Neural crest cell (in vitro differentiated cells): ENCODE measurements at places on chromosomes 3 and 15. TPM values are rescaled to one million over a fixed set of nuclear protein-coding genes. Genes with fewer than 3 reads are reported as not detected.

Gene HCLS1
- total RNA-seq, result 0.45 and 0.54 TPM in 2 replicates

- H3K36me3 ChIP-seq, result peaks cover 17% of the 10 kb centered on the region
- H3K27ac ChIP-seq, result peak within 1 kb of the TSS; percentile 64
These were observed at the start of gene PPIB for GRCh38 chr15:64162869-64163658. Gene PPIB, minus strand, starts transcription at chr15:64163022. Its CDS starts 36 bp downstream, at chr15:64162986.

GRCh38 chr3:48039487-48040190 lies 23.4 kb upstream of the MAP4 start:
- DNase-seq, result no peak
- peaks cover 42% of the 10 kb centered on the region for H3K4me1 ChIP-seq
- H3K36me3 ChIP-seq, result no peaks in the 10 kb centered on the region
- H3K4me3 ChIP-seq, result peak overlapping the region; percentile 79
- H3K27me3 ChIP-seq, result no peaks in the 10 kb centered on the region

GRCh38 chr3:50459785-50460184 lies 43.6 kb downstream of the CACNA2D2 start:
- no peak overlapping the region for H3K27ac ChIP-seq
- H3K4me3 ChIP-seq, result no peak overlapping the region
- H3K36me3 ChIP-seq, result no peaks in the 10 kb centered on the region
- no peaks in the 10 kb centered on the region for H3K27me3 ChIP-seq

GRCh38 chr3:159380891-159381290 lies 579.0 kb downstream of the MFSD1 start:
- DNase-seq, result no peak
- no peaks in the 10 kb centered on the region for H3K36me3 ChIP-seq
- H3K27ac ChIP-seq, result no peak overlapping the region
- no peak overlapping the region for H3K4me3 ChIP-seq

- peaks cover 5% of the 10 kb centered on the region for H3K4me1 ChIP-seq
- no peak overlapping the region for H3K4me3 ChIP-seq
- peaks cover 96% of the 10 kb centered on the region for H3K27me3 ChIP-seq
- no peak for DNase-seq
These were observed 1.5 kb downstream of the CCK start for GRCh38 chr3:42264399-42265058.

- no peak overlapping the region for H3K27ac ChIP-seq
- DNase-seq, result peak; percentile 25
- H3K4me1 ChIP-seq, result peaks cover 8% of the 10 kb centered on the region
These were observed 47.5 kb upstream of the LIMD1 start for GRCh38 chr3:45546716-45547701.

Gene PLA2G4E
- total RNA-seq, result not detected in 2 replicates

DNA sequence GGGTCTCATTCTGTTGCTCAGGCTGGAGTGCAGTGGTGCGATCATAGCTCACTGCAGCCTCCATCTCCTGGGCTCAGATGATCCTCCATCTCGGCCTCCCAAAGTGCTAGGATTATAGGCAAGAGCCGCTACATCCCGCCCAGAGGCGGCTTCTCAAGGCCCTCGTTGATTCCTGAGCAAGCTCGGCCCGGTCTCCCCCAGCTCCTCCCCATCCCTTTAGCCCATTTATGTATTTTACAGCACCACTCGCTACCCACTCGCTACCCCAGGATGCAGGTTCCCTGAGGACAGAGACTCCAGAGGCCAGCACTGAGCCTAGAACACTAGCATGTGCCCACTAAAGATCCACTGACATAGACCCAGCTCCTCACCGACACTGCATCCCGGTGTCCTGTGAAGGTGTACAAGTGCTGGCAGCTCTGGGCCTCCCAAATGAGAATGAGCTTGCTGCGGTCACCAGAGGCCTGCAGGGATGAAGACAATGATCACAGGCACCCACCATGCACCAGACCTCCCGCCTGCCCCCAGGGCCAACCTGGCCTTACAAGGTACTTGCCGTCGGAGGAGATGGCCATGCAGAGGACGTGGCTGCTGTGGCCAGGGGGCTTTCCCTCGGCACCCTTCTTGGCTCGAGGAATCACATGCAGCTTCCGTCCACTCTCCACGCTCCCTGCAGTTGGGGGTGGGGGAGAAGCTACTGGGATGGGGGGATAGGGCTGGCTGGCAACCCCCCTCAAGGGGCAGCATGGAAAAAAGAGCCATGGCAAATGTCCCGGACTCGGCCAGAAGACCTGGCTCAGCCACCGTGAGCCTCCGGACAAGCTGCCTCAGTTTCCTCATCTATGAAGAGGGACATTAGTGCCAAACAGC lies 5.6 kb downstream of the RRP9 start:
- H3K27ac ChIP-seq, result no peak overlapping the region
- H3K27me3 ChIP-seq, result no peaks in the 10 kb centered on the region
- H3K4me1 ChIP-seq, result peaks cover 15% of the 10 kb centered on the region
- no peaks in the 10 kb centered on the region for H3K36me3 ChIP-seq
- no peak for DNase-seq

Gene ZIC1
- total RNA-seq, result 54.3 and 64.5 TPM in 2 replicates

DNA sequence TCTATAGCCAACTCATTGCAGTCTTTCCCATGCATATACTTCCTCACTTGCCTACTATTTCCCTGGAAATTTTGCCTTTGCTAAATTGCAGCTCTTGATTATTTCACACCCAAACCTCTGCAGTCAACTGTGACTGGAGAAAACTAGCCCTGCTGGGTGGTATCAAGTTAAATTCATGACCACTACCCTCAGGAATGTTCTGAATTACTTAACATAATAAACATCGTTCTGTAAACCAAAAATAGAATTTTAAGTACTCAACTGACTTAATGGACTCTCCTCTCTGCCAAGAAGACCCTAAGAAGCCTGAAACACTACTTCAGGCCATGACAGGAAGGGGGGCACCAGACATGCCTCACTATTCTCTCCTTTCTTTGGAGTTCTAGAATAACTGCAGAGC lies 1278.0 kb upstream of the GBE1 start:
- H3K36me3 ChIP-seq, result no peaks in the 10 kb centered on the region
- no peak for DNase-seq
- no peak overlapping the region for H3K4me3 ChIP-seq
- H3K27ac ChIP-seq, result no peak overlapping the region
- H3K4me1 ChIP-seq, result peaks cover 6% of the 10 kb centered on the region
- H3K27me3 ChIP-seq, result no peaks in the 10 kb centered on the region

GRCh38 chr3:100073714-100074307 lies 40.5 kb downstream of the FILIP1L start:
- DNase-seq, result peak; percentile 5
- peak overlapping the region; percentile 50 for H3K4me3 ChIP-seq
- peak overlapping the region; percentile 95 for H3K27ac ChIP-seq
- no peaks in the 10 kb centered on the region for H3K36me3 ChIP-seq
- no peaks in the 10 kb centered on the region for H3K27me3 ChIP-seq

- no peak for DNase-seq
- H3K27me3 ChIP-seq, result no peaks in the 10 kb centered on the region
- peak overlapping the region; percentile 91 for H3K4me3 ChIP-seq
- H3K27ac ChIP-seq, result no peak overlapping the region
These were observed 848 bp downstream of the HDDC3 start for GRCh38 chr15:90931575-90931827.

- H3K4me3 ChIP-seq, result no peak overlapping the region
- H3K27ac ChIP-seq, result no peak overlapping the region
- no peaks in the 10 kb centered on the region for H3K4me1 ChIP-seq
- no peak for DNase-seq
- peaks cover 4% of the 10 kb centered on the region for H3K36me3 ChIP-seq
- no peaks in the 10 kb centered on the region for H3K27me3 ChIP-seq
These were observed 54.4 kb downstream of the ULK4 start for GRCh38 chr3:41907330-41908073.

Gene MBD4
- 37.8 and 39.5 TPM in 2 replicates for total RNA-seq

Gene OR5K3
- not detected in 2 replicates for total RNA-seq

Gene NR2E3
- not detected in 2 replicates for total RNA-seq

Gene SSUH2
- total RNA-seq, result 14.1 and 18.0 TPM in 2 replicates

- no peak for DNase-seq
- no peak overlapping the region for H3K27ac ChIP-seq
- H3K36me3 ChIP-seq, result no peaks in the 10 kb centered on the region
- no peaks in the 10 kb centered on the region for H3K4me1 ChIP-seq
- no peaks in the 10 kb centered on the region for H3K27me3 ChIP-seq
These were observed 11.9 kb upstream of the CLASP2 start for GRCh38 chr3:33729993-33730392.

GRCh38 chr3:13074006-13074375 lies 762 bp upstream of the IQSEC1 start:
- no peak overlapping the region for H3K4me3 ChIP-seq
- H3K27ac ChIP-seq, result no peak overlapping the region
- DNase-seq, result no peak
- H3K27me3 ChIP-seq, result peaks cover 53% of the 10 kb centered on the region
- H3K4me1 ChIP-seq, result peaks cover 11% of the 10 kb centered on the region

GRCh38 chr3:65935724-65936123 lies 103.0 kb downstream of the MAGI1 start:
- no peak for DNase-seq
- H3K27ac ChIP-seq, result no peak overlapping the region
- H3K4me1 ChIP-seq, result peaks cover 20% of the 10 kb centered on the region
- H3K4me3 ChIP-seq, result no peak overlapping the region

Gene CACNA2D2
- total RNA-seq, result 8.7 and 9.3 TPM in 2 replicates

DNA sequence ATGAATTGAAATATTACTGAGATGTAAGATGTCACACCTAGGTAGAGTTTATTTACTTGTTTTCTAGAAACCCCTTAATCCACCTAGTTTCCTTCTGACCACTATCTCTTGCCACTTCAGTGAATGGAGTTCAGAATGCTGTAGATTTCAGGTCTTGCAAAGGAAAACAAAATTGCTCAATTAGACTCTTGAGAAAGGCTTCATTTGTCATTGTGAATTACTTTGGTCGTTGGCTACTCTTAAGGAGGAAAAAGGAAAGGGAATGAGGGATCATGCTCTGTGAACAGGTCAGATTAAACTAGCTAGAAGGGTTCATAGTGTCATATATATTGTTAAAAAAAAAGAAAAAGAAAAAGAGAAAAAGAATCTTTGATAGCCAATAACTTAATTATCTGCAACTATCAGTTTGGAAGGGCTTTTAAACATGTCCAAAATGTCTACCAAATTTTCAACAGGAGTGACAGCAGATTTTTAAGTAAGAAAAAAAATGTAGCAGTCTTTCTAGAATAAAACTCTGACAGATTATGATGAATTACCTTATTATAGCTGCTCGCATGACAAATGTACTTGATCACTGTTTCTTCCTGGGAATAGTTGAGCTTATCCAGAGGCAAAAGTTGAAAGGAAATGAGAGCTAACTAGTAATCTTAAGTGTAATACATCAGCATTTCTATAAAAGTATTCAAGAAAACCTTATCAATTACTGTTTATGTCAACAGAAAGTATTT lies 543.5 kb downstream of the CADM2 start:
- no peak overlapping the region for H3K27ac ChIP-seq
- DNase-seq, result no peak
- no peaks in the 10 kb centered on the region for H3K27me3 ChIP-seq
- peaks cover 9% of the 10 kb centered on the region for H3K4me1 ChIP-seq
- H3K36me3 ChIP-seq, result peaks cover 3% of the 10 kb centered on the region

Gene TGM4
- total RNA-seq, result not detected in 2 replicates

Gene CPN2
- total RNA-seq, result not detected in 2 replicates

GRCh38 chr15:49015896-49016295 lies 30.4 kb downstream of the SECISBP2L start:
- peak overlapping the region; percentile 38 for H3K27ac ChIP-seq
- H3K36me3 ChIP-seq, result peaks cover 7% of the 10 kb centered on the region
- no peaks in the 10 kb centered on the region for H3K27me3 ChIP-seq
- no peaks in the 10 kb centered on the region for H3K4me1 ChIP-seq
- no peak for DNase-seq
- H3K4me3 ChIP-seq, result no peak overlapping the region

Gene CCDC54
- not detected in 2 replicates for total RNA-seq

Gene CCDC33
- total RNA-seq, result 15.1 and 15.6 TPM in 2 replicates

- no peak for DNase-seq
- H3K27ac ChIP-seq, result no peak overlapping the region
- H3K36me3 ChIP-seq, result no peaks in the 10 kb centered on the region
- H3K4me1 ChIP-seq, result no peaks in the 10 kb centered on the region
- peaks cover 4% of the 10 kb centered on the region for H3K27me3 ChIP-seq
These were observed 971 bp downstream of the C3orf22 start for GRCh38 chr3:126557761-126558160.

DNA sequence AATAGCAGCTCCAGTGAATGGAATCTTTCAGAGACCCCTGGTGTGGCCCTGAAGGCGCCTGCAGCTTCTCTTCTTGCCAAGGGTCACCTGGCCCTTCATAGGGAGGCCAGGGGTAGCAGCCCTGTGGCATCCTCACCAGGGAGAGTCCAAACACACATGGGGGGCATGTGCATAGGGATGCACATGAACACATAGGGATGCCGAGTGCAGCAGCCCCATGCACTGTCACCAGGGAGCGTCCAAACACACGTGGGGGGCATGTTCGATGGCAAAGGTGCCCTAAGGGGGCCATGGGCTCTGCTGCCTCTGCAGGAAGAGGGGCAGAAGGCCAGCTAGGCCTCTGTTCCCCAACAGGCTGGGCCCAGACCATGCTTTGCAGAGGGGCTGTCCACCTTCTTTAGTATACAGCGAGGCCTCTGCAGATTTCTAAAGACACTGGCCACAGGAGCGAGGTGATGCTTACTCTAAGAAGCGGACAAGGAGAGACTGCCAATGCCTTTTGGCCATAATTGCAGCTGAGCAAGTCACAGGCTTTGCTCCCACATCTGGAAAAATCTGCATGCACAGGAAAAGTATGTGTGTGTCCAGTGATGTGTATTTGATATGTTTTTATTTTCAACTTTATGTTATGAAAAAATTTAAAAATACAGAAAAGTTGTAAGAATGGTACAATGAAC lies 21.0 kb downstream of the ANAPC13 start:
- no peak for DNase-seq
- H3K4me1 ChIP-seq, result peaks cover 30% of the 10 kb centered on the region
- H3K4me3 ChIP-seq, result no peak overlapping the region
- H3K36me3 ChIP-seq, result no peaks in the 10 kb centered on the region
- H3K27me3 ChIP-seq, result no peaks in the 10 kb centered on the region
- peak overlapping the region; percentile 7 for H3K27ac ChIP-seq

Gene PIGZ
- 1.9 TPM in 2 replicates for total RNA-seq

Gene ARL6IP5
- 59.2 and 59.9 TPM in 2 replicates for total RNA-seq
